ENCODE measurements at places on chromosomes 3 and 15.

GRCh38 chr15:48866141-48866563 is 11.8 kb upstream of the EID1 start:
- no peak for DNase-seq

DNA sequence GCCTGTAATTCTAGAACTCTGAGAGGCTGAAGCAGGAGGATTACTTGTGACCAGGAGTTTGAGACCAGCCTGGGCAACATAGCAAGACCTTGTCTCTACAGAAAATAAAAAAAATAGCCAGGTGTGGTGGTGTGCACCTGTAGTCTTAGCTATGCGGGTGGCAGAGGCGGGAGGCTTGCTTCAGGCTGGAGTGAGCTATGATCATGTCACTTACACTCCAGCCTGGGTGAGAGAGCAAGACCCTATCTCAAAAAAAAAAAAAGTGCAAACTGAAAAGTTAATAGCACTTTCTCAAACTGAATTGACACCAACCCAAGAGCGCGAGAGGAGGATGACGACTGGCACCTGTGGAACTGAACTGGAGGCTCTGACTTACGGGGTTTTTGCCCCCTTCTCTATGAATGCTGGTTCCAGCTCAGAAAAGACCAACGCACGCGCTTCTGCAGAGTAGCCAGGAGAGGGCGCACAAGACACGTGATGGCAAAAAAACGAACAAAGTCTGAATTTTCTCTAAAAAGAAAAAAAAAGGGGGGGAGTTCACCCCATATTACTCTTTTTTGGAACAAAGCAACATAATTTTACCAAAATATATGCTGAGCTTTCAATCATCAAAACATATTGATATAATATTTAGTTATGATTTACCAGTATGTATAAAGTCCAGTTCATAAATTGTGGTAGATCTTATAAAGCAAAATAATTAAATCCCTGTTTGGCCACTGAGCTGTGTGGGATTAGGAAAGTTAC is 23.7 kb downstream of the CFAP92 start:
- peak; percentile 11 for DNase-seq

- no peak for DNase-seq
Measured at GRCh38 chr3:69104586-69104985, 17.8 kb downstream of the LMOD3 start.

DNA sequence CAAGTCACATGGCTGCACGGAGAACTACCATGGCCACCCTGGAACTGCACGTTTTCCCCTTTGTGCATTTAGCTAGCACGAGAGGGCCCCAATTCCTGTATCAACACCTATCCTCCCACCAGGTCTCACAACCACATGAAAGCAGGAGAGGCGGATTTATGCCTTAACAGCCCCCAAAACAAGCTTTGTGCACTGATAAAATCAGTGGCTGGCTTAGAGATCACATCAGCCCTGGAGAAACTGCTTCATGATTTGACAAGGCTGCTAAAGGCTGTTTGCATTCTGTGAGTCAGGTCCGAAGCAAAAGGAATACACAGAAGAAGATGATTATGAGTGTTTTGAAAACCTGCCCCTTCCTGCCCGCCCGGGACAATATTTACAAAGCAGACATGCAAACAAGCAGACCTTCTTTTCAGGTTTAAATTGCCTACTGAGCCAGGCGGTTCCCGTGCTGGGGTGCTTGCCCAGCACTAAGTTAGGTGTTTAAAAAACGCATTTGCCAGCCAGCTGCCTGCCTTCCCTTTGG is 25.9 kb downstream of the CEMIP start:
- peak; percentile 80 for DNase-seq

DNA sequence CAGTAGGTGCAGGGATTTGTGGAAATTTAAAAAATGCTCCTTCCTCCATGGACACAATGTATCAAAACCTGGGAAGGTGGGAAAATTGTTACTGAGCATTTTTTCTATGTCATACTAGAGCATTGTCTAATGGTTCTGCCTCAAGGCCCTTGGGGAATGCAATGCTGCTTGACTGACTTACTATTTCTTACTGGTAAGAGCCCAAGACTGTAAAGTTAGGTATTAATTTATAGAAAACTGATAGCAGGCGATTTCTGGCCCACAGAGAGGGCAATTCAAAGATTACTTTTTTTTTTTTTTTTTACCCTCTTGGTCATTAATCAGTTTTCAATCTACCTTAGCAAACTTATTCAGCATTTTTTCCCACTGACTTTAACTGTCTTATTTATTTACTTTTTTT is 38.5 kb upstream of the MRPL3 start:
- DNase-seq: no peak

DNA sequence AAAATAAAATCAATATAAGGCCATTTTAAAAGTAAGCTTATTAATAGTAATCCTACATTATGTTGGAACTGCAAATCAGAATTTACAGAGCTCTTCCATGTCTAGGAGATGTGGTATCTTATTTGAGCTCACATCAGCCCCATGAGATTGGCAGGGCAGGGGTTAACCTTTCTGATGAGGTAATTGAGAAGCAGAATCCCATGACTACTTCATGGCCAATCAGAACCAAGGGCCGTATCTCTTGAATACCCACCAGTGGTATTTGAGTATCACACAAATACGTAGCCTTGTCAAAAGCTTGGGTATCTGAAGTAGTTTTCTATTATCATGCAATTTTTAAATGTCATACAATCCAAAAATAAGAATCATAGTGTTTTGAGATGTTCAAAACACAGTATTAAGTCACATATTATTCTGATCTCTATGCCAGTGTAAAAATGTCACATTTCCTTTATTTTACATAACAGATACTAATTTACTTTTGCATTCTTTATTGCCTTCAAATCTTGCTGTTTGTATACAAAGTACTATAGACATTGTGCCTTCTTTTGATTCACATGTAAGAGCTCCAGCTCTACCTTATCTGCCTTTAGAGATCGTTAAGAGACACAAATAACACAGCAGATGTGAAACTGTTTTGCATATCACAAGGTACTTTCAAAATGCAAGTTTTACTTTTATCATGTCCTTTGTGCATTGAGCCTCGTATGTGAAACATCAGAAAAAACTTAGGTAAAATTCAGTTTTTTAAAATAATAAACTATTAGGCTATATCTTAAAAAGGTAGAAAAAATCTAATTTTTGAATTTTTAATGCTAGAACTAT is 251.7 kb upstream of the GOLGA6L4 start:
- no peak for DNase-seq

DNA sequence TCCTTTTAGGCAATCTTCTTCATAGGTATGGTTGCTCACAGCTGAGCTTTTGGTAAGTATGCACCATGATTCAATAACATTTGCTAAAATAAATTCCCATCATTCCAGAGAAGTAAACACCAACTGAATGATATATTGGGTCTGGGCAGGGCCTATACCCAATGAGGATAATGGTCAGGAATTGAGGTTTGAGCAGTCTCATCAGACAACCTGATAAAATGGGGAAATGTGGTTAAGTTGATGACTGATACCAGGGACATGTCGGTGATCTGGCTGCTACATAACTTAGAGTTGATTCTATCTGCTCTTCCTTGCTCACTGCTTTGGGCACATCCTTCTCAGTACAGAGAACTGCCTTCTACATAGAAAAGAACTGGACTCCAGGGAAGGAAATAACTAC is 92.9 kb downstream of the GPR156 start:
- DNase-seq: no peak

- DNase-seq: no peak
Measured at GRCh38 chr3:151278230-151278629, at the start of gene P2RY14. TSS of gene P2RY14 (minus strand) at chr3:151278542. CDS start at chr3:151214316, 64,226 bp downstream.

GRCh38 chr3:145013931-145014330 is 1042.3 kb downstream of the DIPK2A start:
- DNase-seq: no peak

DNA sequence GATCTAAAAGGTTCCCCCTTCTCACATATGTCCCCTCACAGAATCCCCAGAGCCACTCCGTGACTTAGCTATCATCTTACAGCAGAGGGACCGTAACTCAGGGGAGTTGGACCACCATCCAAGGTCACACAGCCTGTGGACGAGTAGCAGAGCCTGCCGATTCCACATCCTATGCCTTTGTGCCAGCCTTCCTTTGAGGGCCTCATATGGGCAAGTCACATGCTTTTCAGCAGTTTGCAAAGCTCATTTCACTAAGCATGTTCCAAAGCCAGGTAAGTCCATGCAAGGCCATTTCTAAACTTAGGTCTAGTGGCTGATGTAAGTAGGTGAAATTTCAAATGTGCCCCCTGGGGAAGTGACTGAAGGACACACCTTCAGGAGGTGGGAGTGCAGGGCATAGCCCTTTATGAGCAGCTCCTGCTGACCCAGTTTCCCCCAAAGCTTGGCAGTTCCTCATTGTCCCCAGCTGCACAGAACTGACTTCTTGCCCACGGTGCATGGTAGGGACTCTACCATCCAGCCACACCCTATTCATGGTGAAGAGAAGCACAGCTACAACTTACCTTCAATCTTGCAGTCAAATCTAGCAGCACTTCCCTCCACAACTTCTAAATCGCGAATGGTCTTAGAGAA is 33.3 kb upstream of the HACD2 start:
- no peak for DNase-seq

DNA sequence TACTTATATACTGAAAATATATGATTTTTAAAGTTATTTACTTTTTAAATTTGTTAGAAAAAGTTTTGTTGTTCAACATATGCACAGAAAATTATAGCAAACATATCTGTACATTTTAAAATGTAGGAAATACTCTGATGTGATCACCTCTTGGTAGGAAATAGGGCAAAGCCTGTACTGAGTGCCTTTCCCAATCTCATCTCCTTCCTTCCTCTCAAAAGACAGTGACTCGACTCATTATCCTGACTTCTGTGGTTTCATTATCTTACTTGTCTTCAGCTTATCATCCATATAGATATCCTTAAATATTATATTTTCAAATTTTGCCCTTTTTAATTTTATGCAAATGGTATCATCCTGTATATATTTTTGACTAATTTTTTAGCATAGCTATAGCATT is 18.4 kb upstream of the ALCAM start:
- DNase-seq: no peak

- DNase-seq: peak; percentile 47
Measured at GRCh38 chr15:67690936-67691335, 134.4 kb upstream of the SKOR1 start.

- DNase-seq: no peak
Measured at GRCh38 chr3:174220775-174221554, 638.2 kb upstream of the NAALADL2 start.

GRCh38 chr3:97884586-97885123 is 62.8 kb downstream of the CRYBG3 start:
- DNase-seq: no peak

- no peak for DNase-seq
Measured at GRCh38 chr3:160400030-160400701, 716 bp downstream of the SMC4 start.

- no peak for DNase-seq
Measured at GRCh38 chr3:133884887-133885711, 10.6 kb downstream of the RAB6B start.

GRCh38 chr3:161989012-161989411 is 492.4 kb downstream of the OTOL1 start:
- DNase-seq: no peak

DNA sequence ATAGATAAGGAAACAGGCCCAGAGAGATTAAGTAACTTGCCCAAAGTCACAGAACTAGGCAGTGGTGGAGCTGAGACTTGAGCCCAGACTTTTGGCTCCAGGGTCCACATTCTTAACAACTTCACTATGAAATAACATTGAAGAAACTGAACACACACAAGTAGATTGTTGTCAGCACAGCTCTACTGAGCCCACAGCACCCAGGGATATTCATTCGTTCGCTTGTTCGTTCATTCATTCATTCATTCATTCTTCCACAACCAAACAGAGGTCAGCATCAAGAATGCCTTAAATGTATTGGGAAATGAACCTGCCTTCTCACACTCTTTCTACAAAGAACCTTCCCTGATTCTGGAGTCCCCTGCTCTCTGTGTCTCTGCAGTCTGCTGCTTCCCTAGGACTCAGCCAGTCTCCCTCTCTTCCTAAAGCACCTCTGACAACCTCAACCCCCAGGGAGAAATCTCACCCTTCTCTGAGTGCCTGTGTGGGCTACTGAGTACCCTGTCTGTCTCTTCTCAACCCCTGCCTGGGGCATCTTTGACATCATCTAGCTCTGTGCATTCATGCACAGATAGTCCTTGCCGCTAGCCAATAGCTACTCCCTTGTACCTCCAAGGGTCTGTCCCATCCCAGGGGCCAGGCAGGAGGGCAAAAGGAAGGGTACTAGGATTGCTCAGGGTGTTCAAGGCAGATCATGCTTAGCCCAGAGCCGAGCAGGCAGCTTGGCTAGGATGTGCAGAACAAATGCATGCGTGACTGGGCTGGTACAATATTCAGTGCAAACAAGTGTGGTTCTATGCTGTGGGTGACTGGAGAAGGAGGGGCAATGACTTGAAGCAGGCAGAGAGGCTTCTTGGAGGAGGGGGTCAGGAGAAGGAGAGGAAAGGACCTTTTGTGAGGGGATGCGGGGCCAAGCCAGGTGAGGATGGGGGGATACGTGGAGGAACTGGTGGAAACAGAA is 3.4 kb downstream of the LINGO1 start:
- no peak for DNase-seq

DNA sequence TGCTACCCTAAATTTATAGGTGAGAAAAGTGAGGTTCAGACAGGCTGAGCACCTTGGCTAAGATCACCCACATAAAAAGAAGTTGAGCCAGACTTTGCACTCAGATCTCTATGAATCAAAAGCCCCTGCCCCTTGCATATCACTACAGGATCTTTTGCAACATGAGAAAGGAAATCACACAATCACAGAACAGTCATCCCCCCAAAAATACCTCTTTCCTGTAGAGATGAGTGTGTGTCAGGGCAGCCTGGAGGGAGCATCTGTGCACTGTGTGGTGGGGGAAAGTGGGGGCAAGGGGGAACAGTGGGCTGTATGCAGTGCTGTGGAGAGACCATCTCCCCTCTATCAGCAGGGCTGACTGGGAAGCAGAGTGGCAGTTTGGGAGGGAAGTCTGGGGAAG is 46.6 kb downstream of the EPHB3 start:
- DNase-seq: no peak

DNA sequence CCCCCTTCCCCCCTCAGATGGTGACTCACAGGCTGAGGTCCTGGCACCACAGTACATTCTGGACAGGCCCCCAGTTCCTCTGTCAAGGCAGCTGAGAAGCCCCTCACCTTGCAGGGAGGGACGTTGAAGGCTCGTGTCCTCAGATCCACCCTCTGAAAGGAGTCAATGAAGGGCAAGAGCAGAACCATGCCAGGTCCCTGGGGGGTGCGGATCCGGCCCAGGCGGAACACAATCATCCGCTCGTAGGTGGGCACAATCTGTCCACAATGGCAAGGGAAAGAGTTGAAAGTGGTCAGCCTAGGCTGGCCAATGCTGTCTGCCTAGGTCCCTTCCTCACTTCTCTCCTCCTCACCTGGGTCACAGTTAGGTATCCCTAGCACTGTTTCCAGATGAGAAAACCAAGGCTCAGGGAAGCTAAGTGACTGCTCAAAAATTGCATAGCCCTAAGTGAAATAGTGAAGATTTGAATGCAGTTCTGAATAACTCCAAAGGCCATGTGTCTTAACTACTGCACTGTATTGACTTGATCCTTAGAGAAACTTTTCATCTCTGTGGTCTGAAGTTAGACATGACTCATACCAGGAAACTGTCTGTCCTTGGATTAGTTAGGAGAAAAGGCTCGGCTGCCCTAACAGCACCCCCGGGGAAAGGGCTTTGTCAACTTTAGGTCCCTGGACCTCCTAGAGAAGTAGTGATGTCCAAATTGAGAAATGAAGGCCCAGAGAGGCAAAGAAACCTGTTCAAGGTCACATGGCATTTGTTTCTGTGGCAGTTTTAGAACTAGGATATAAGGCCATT is 2.9 kb downstream of the STOML1 start:
- no peak for DNase-seq

Measured in SHP77 (cell line).